ENCODE measurements at places on chromosomes 4 and X.

- DNase-seq = no peak
Observed at GRCh38 chr4:43853565-43854264, 594.9 kb downstream of the KCTD8 start.

DNA sequence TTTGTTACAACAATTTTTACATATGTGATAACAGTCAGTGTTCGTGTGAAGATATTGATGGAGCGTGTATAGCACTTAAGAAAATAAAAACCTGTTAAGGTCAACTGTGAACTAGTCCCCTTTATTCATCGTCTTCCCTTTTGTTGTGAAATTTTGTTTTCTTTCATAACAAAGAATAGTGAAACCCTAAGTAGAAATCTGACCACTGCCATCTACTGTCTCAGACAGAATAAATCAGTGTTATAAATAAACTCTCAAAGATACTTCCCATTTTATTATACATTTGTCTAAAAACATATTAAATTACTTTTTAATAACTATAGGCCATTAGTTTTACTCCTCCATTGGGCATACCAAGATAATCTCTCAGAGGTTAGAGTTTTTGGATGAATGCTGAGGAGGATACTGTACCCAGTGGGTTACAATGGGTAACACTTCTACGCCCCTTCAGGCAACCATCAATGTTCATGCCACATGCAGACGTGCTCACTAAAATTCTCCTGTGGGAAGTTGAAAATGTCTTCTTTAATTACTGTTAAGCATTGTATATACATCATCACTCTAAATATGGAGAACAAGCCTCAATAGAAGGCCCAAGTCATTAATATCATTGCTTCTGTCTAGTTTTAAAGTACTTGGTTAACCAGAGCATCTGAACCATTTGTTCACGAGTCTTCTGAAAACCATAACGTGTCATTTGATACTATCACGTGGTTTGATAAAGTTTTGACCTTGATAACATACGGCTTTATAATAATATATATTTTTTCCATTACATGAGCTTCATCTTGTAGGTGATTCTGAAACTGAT lies 171.2 kb downstream of the TMA16 start:
- no peak for DNase-seq

- no peak for DNase-seq
Observed at GRCh38 chrX:112941209-112941837, 100.7 kb upstream of the AMOT start.

DNA sequence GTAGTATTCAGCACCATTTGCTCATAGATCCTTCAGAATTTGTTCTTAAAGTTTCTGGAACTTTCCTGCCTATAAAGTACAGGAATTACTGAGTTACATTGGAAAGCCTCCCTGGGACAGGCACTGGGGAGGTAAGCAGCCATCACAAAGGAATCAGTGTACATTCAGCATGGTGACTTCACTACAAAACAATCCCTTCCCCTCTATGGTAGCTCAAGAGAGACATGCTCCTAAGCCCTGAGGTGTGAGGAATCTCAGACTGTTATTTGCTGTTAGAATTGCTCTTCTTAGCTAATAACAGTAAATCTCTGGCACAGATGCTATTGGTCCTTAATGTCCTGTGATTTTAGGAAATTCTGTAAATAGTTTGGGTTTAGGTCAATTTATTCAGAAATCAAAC lies 1898.0 kb upstream of the PCDH7 start:
- DNase-seq = no peak

- DNase-seq = no peak
Observed at GRCh38 chr4:38837849-38838248, 18.8 kb downstream of the TLR6 start.

DNA sequence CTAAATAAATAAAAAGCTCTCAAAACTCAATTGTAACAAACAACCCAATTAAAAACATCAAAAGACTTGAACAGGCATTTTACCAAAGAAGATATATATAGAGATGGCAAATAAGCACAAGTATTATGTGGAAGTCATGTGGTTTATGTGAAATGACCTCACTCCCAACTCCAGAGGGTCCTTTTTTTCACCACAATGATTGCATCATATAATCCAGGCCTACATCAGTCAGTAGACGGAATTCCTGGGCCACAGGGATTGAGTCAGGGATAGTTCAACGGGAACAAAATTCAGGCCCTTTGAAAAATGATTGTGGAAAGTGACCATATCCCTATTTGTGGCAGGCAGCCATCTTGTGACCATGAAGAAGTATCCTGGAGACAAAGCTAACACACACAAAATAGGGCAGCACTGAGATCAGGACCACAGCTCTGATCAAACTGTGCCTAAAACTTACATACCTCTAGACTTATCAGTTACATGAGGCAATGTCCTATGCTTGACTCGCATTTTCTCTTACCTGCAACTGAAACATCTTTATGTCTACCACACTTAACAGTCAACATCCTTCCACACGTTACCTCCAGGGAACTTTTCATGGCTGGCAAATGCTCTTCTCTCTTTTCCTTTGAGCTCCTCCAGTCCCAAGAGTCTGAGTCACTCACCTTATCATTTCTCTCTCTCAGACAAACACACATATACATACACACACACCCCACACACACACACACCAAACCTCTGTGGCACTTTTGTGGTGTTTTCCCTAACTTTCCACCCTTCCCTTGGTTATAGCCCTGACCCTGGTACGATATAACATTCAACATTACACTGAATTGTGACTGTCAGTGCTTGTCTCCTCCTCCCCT lies 113.5 kb downstream of the PHF8 start:
- DNase-seq = no peak

All from stimulated activated CD4-positive, alpha-beta T cell treated with anti-CD3 and anti-CD28 coated beads, Interleukin-12 subunit alpha, Interleukin-12 subunit beta, amount 100 ng/mL, for 4 hours (primary cell).